ENCODE measurements at places on chromosomes 7 and 10.
A peak's percentile ranks its signal among the peaks of the same experiment; 100 is the strongest.

GRCh38 chr7:1733908-1734730, 64.0 kb downstream of the ELFN1 start:
- no peak for DNase-seq

DNA sequence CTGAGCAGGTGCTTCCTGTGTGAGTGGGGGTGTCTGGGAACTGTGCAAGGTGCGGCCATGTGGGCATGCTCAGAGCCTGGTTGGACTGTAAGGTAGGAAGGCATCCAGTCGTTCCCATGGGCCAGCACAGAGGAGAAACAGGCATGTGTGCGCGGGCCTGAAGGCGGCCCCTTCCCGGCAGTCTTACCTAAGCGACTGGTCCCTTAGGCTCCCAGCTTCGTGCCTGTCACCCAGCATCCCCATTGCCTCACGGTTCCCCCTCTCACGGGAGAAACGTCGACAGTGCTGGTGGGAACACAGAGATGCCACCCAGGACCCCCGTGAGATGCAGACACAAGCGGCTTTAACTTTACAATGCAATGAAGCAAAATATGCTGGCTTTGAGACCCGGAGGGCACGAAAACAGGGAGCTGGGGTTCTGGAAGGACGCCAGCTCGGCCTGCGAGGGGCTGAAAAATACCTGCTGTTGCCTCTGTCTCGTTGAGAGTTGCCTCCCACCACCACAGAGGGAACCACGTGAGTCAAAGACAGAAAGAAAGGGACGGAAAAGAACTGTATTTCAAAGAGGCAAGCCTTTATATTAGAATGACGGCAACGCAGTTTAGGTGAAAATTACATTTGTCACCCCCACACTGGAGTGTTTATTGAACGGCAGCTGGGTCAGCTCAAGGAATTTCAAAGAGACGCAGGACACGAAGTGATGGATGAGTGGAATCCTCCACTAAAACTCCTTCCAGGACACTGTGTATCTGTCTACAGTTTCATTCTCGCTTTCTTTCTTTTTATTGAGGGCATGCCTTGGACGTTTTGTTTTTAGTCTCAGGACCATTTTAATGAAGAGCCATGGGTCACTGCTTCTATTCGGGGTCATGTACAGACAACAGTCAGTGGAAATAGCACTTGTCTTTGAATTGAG, 128.4 kb downstream of the DNAJB6 start:
- no peak for DNase-seq

GRCh38 chr10:125116041-125116649, 44.2 kb downstream of the CTBP2 start:
- no peak for DNase-seq

DNA sequence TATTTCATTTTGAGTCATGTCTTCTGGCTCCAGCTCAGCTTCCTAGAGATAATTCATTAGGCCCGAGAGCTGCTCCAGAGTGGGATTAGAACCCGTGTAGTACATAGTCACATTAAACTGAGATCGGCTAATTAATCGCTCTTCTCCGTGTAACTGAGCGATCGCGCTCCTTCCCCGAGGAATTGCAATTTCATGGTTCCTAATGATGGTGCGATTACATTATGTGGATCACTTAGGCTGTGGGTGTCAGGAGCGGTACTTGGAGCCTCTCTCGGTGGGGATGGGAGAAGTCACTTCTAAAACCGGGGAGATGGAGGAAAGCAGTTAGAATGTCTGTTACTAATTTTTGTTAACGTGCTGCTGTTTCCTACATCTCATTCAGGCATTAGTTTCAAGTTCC, 123.0 kb upstream of the TCF7L2 start:
- no peak for DNase-seq

- DNase-seq: peak; percentile 16
These were observed 506.1 kb upstream of the FZD8 start for GRCh38 chr10:36148207-36148606.

- DNase-seq: no peak
These were observed 26.0 kb upstream of the PCBD1 start for GRCh38 chr10:70914316-70914864.

DNA sequence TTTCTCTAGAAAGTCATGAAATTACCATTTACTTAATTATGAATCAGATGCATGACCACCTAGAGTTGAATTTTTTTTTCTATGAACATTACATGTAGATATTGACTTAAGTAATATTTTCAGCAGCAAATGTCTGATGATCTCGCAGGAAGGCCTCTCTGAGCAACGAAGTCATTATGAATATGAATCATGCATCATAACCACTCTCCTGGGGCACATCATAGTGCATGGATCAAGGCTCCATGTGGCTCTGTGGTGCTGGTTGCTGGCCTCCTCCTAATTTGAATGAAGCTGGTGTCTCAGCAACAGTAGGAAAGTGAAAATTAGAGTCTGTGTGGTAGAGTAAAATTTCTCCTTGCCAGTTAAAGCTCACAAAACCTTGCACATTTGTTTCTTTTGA, 121.4 kb upstream of the INHBA start:
- DNase-seq: peak; percentile 71

DNA sequence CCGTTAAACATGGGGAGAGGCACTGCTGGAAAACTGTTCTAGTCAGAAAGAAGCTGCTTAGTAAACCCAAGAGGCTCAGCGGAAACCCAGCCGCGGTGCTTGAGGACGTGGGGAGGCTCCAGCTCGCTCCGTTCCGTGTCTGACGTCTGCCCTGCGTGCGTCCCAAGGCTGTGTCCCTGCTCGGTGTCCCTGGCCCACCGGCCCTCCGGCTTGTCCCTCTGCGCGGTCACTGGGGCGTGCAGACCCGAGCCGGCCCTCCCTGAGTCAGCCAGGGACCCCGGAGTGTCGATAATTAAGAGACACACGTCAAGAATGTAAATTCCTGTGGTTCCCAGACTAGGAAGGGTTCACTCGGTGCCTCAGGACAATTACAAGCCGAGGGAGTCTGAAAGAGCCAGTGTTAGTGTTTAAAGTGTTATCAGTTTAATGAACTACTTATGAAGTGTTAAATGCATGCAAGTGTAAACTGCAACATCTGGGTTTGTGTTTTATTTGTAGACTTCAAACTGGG, 98.9 kb downstream of the WDR11 start:
- peak; percentile 39 for DNase-seq

DNA sequence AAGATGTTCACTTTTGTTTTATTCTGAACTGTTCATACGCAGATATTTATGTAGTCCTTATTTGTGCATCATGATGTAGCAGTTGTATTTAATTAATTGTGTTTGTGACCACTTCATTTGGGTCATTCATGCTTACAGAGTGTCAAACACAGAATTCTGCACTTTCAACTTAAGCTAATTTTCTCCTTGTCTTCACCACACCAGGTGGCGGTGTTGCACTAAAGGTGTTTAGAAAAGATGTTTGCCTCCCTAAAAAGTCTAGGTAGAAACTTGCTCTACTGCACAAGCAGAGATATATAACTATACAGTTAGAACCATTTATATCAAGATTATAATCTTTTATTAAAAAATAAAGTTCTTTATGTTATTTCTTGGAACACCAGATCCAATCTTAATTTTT, 1.3 kb upstream of the TAS2R38 start:
- DNase-seq: no peak

- peak; percentile 43 for DNase-seq
These were observed 22.9 kb upstream of the ELFN1 start for GRCh38 chr7:1646957-1647891.

DNA sequence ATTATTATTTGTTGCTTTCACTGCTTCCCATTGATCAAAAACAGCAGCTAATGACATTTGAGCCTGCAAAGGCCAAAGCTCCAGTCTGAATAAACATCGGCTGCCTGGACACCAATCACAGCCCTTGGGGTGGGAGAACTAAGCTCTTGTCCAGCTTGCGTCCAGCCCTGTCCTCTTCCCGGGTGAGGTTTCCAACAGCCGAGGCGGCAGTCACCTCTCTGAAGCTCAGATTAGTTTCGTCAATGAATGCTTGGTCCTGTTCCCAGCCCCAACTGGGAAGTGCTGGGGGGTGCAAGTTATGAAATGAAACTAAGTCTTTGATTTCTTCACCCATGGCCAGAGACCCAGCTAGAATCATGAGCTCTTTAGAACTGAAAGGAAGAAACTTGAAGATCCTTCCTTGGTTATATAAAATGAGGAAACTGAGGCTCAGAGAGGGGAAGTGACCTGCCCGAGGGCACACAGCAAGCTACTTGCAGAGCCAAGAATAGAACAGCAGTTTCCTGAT, 114.0 kb upstream of the TCF7L2 start:
- DNase-seq: no peak

DNA sequence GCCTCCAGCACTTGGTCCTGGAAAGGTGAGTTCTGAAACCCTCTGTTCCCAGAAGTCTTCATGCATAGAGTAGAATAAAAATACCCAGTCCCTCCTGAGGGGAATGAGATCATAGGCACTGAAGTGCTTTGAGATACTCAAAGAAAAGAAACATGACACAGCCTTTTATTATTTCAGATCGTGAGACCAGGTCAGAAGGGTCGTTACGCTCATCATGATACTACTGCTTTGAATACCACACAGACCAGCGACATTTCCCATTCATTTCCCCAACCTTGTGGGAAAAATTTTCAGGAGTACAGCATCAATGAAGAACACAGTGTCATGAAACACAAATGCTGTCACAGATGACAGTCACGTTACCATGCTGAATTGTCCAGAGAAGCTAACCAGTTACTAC, 15.0 kb downstream of the CLRN3 start:
- no peak for DNase-seq

DNA sequence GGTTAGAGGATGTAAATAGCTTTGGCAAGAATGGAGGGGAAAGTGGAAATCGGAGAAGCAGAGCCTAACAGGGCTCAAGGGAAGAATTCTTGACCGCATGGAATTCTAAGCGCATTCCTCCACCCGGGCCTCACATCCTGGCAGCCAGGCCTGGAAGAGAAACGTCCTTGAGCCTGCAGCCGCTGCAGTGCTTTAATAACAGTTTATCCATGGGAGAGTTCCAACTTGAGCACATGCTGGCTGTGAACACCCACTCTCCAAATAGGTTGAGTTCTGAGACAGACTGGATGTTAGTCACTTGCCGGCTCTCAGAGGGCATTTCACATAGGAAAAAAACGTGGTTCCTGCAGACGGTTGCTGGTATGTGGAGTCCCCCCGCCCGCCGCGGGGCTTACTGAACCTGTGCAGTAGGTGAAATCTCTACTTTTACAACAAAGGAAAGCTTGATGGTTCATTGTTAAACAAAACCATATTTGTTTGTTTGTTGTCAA, 61.4 kb upstream of the STEAP1B start:
- peak; percentile 99 for DNase-seq

- no peak for DNase-seq
These were observed 103.4 kb downstream of the ATXN7L1 start for GRCh38 chr7:105773030-105773460.

- DNase-seq: no peak
These were observed 2.3 kb upstream of the LRRC72 start for GRCh38 chr7:16524332-16524731.

GRCh38 chr7:81236560-81236959, 317.7 kb upstream of the SEMA3C start:
- no peak for DNase-seq

DNA sequence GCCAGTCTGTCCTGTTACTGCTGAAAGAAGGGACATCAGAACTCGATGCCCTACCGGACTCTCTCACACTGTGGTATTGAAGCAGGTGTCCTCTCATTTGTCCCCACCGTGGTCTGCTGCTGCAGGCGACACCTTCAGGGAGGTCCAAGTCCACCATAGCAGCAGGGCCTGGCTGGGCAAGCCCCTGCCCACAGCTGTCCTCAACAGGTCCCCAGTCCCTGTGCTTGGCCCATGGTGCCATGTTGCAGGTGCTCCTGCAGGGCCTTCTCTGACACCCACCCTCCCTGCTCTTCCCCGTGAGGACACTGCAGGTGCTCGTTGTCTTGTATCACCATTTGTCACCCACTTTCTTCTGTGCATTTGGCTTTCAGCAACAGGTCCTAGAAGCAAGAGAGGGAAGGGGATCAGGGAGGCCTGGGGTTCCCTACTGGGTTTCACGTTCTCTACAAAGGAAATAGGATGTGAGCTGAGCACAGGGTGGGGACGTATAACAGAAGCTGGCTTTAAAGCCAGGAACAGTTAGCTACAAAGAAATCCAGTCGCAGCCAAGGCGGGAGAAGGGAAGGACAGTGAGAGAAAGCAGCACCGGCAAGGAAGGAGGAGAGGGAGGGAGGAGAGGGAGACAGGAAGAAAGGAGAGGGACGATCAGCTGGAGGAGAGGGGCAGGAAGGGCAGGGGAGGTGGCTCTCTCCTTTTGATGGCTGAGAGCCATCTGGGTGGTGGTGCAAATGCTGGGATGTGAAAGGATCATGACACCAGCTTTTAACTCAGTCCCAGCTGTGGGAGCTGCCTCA, 117.7 kb upstream of the FRMD4A start:
- no peak for DNase-seq

- peak; percentile 95 for DNase-seq
These were observed 16.5 kb downstream of the NPFFR1 start for GRCh38 chr10:70267161-70267933.

DNA sequence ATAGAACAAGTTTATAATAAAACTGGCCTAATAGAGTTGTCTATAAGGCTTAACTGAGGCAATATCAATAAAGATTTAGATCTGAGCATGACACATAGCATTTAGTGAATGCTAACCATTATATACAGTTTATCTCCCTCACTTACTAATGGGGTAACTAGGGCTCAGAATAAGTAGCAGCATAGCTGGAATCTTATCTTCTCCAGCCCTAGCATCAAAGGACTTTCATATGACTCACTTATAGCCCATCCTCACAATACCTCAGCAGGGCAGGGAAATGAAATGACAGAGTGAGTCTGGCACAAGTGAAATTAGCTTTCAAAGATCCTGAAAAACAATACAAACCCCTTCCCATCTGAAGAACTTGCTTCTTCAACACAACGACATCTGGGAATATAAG, 362.9 kb downstream of the KIF20B start:
- no peak for DNase-seq

DNA sequence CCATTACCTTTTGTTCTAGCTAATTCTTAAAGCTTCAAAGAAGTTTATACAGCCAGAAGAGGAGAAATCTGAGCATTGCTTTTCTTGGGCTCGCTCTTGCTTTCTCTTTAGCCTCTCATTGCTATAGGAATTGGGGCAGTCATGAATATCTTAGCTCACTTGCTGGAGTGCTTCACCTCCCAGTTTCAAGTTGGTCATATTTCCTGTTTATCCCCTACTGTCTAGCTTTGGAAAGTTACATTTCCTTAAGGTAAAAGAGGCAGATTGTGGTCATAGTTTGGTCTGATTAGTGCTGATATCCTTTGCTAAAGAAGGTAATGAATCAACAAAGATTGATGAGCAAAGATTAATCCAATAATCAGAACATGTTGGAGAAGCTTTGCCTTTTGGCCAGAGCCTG, 77.7 kb upstream of the GLI3 start:
- DNase-seq: peak; percentile 8

Data from fibroblast of skin of right quadriceps (primary cell).